ENCODE measurements at places on chromosomes 3 and 15.

- H3K4me1 ChIP-seq = no peaks in the 10 kb centered on the region
- H3K4me3 ChIP-seq = no peak overlapping the region
- H3K27me3 ChIP-seq = peaks cover 4% of the 10 kb centered on the region
- no peaks in the 10 kb centered on the region for H3K36me3 ChIP-seq
- DNase-seq = no peak
- no peak overlapping the region for H3K27ac ChIP-seq
Observed at GRCh38 chr3:141336672-141337522, 31.4 kb upstream of the ZBTB38 start.

GRCh38 chr3:71358243-71358642, 225.3 kb downstream of the FOXP1 start:
- H3K27me3 ChIP-seq = no peaks in the 10 kb centered on the region
- peaks cover 52% of the 10 kb centered on the region for H3K4me1 ChIP-seq
- peaks cover 8% of the 10 kb centered on the region for H3K36me3 ChIP-seq

DNA sequence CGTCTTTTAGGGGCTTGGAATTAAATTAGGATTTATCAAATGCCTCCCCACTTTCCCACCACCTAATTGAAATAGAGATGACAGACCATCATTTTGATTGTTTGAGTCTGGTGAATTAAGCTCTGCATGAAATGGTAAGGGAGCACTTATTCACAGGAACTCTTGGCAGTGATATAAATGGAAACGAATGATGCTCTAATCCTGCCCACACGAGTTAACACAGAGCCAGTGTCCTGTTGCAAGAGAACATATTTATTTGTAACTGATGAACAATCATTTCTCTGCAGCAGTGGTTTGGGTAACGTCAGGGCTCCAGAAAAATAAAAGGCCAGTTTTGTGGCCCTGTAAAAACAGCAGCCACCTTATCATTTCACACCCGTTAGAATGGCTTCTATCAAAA, 163.3 kb downstream of the FEZF2 start:
- H3K27me3 ChIP-seq = no peaks in the 10 kb centered on the region
- no peak for DNase-seq
- no peaks in the 10 kb centered on the region for H3K4me1 ChIP-seq

DNA sequence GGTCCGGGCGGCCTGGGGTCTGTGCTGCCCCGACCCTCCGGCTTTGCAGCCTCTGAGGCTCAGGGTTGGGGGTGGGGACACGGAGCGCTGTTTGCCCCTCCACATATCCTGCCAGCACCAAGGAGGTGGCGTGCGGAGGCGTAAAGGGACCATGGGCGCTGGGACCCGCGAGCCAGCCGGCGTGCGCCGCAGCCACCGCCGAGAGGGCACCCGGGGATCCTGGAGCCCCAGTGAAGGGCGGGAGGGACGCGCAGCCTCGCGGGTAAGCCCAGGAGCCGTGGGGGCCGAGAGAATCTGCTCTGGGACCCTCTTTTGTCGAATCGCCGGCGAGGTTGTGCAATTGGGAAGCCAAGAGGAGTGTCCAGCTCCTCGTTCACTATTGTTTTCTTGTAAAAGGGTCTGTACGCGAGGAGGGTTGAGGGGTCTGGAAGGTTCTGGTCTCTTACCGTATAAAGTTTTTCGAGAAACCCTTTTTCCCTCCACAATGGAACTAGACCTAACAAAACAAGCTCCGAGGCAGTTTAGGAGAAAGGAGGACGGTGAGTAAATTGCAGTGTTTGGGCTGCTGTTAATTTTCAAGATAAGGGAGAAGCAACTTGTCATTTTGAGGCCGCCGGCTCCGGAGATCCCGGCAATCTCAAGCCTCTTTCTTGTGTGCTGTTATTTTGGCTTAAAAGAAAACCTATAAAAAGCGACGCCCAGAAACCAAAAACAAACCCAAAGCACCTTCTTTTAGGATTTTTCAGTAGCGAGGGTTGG, 29.9 kb upstream of the ST3GAL6 start:
- no peaks in the 10 kb centered on the region for H3K36me3 ChIP-seq
- peaks cover 15% of the 10 kb centered on the region for H3K4me1 ChIP-seq
- H3K27me3 ChIP-seq = peaks cover 67% of the 10 kb centered on the region
- H3K27ac ChIP-seq = peak overlapping the region; percentile 46

DNA sequence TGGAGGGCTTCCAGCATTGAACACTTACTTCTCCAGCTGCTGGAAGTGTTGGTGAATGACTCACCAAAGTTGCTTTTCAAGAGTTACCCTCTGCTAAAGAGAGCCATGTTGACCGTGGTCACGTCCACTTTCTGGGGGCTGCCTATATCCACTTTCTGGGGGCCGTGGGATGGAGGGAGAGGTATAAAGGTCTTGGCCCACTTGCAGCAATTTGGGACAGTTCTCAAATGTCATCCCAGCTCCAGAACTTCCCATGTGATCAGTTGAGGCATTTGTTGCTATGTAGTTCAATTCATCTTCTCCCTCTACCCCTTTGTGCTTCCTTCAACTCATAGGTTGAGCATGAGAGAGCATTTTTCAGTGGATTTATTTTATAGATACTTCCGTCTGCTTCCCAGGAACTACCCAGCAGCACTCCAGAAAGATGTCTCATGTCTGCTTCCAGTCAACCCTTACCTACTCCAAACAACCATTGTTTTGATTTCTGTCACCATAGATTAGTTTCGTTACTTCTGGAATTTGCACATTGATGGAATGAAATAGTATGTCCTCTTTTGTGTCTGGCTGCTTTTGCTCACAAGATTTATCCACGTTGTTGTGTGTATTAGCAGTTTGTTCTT, 130.6 kb downstream of the TCF12 start:
- no peak overlapping the region for H3K4me3 ChIP-seq
- H3K27me3 ChIP-seq = no peaks in the 10 kb centered on the region
- no peak for DNase-seq
- H3K4me1 ChIP-seq = peaks cover 19% of the 10 kb centered on the region

GRCh38 chr3:192817053-192817452, 89.7 kb upstream of the FGF12 start:
- no peaks in the 10 kb centered on the region for H3K36me3 ChIP-seq
- H3K4me1 ChIP-seq = peaks cover 22% of the 10 kb centered on the region
- no peaks in the 10 kb centered on the region for H3K27me3 ChIP-seq
- peak overlapping the region; percentile 55 for H3K27ac ChIP-seq
- H3K4me3 ChIP-seq = no peak overlapping the region

GRCh38 chr3:85051786-85052185, 93.0 kb downstream of the CADM2 start:
- no peaks in the 10 kb centered on the region for H3K4me1 ChIP-seq
- H3K4me3 ChIP-seq = no peak overlapping the region

GRCh38 chr3:167241048-167241845, 138.8 kb downstream of the ZBBX start:
- H3K27me3 ChIP-seq = no peaks in the 10 kb centered on the region
- H3K27ac ChIP-seq = no peak overlapping the region
- H3K36me3 ChIP-seq = no peaks in the 10 kb centered on the region
- DNase-seq = no peak
- H3K4me1 ChIP-seq = no peaks in the 10 kb centered on the region

- peaks cover 29% of the 10 kb centered on the region for H3K36me3 ChIP-seq
- H3K27ac ChIP-seq = no peak overlapping the region
- DNase-seq = no peak
Observed at GRCh38 chr15:91874992-91875660, 21.6 kb downstream of the SLCO3A1 start.
